ENCODE measurements at places on chromosomes 1 and 21.
A peak's percentile ranks its signal among the peaks of the same experiment; 100 is the strongest.

GRCh38 chr1:155277902-155278688 is 832 bp downstream of the HCN3 start:
- DNase-seq, result peak; percentile 38

DNA sequence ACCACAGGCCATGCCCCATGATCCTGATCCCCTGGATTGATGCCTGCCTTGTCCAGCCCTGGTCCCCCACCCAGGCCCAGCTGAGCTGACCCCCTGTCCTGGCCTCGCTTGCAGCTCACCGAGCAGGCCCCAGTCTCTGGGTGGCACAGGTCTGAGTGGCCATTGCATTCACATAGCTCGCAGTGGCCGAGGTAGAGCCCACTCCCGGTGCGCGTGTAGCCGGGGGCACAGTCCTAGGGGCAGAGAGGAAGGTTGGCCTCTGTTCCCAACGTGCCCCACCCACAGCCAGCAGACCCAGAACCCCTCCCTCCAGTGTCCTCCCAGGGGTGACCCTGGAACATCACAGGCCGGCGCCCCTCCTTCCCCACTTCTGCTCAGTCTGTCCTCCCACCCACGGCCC is 51.9 kb downstream of the LDLRAD2 start:
- no peak for DNase-seq

- peak; percentile 24 for DNase-seq
Observed at GRCh38 chr1:71351438-71351837, 270.6 kb upstream of the ZRANB2 start.

- DNase-seq, result peak; percentile 22
Observed at GRCh38 chr1:33443080-33443704, 12.3 kb upstream of the PHC2 start.

GRCh38 chr1:172951730-172952365 is 98.9 kb downstream of the TNFSF18 start:
- no peak for DNase-seq

DNA sequence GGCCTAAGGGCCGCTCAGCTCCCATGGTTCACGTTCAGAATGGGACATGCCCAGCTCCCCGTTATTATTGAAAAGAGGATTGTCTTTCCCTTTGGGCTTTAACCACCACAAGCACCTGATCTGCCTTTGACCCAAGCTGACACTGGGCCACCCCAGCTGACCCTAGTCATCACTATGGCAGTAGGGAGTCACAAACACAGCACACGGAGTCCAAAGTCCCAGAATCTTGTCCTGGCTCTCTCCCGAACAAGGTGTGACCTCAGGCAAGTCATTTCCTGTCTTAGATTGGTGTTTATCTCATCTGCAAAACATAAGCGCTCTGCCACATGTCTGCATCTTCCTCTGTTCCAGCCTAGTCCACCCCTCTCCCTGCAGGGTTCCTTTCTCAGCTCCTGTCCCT is 31.5 kb downstream of the IGFN1 start:
- DNase-seq, result no peak

GRCh38 chr1:110728388-110729001 is 53.8 kb upstream of the KCNA3 start:
- no peak for DNase-seq

GRCh38 chr1:17439250-17440073 is at the start of gene RCC2:
RCC2 (minus strand) TSS chr1:17439677; CDS start chr1:17438514, 1,163 bp downstream.
- peak; percentile 58 for DNase-seq

- no peak for DNase-seq
Observed at GRCh38 chr21:45040739-45041138, 33.6 kb upstream of the ADARB1 start.

GRCh38 chr1:153606194-153606593 is 6.7 kb downstream of the S100A16 start:
- DNase-seq, result no peak
